Effector CD8-positive, alpha-beta T cell (primary cell): ENCODE measurements at places on chromosomes 1 and 21.

- no peak for DNase-seq
These were observed 6.9 kb downstream of the STYXL2 start for GRCh38 chr1:167100730-167101129.

- no peak for DNase-seq
These were observed 55.5 kb upstream of the PSEN2 start for GRCh38 chr1:226814751-226815537.

DNA sequence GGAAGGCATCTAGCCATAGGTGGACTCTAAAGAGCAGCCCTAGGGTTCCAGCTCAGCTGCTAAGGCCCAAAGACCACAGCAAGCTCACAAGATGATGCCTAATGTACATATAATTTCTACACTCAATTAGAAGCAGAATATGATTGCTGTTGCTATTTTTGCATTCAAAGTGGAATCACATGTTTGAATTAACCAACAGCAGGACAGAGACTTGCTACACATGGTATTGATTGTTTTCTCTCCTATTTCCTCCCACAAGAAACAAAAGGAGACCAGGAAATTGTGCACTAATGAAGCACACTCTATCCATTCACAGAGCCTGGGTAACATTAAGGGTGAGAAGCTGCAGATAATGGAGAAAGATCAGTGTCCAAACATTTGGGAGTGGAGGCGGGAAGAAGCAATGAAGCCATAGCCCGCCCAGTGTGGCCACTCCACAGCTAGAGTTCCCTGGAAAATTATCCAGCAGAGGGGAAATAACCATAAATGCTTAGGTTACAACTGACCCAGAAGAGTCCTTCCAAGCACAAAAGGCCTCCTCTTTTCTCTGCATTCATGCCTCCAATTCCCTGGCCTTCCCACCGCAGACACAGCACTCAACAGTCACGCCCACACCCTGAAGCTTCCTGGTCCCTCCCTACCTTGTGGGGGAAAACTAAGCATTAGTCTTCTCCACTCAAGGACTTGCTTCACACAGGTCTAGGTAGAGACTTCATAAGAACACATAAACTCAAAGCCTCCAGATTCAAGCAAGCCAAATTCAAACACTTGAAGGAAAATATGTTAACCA is 7.5 kb downstream of the CNN3 start:
- no peak for DNase-seq

- DNase-seq: no peak
These were observed 1.8 kb downstream of the CDC42BPA start for GRCh38 chr1:227316456-227316855.

DNA sequence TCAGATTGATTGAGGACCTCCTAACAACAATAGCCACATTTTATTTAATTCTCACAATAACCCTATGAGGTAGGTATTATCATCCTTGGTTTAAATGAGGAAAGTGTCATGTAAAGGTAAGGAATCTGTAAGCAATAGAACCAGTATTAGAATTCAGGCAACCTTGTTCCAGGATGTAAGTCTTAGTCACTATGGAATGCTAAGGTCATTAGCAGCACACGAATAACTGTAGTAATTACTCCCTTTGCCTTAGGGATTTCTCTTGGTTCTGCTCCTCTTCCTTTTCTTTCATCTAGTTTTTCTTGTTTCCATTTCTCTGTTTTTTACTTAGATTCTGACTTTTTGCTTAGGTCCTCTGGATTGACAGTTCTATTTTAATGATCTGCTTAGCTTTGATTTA is 23.1 kb upstream of the ATP6V1G3 start:
- no peak for DNase-seq

GRCh38 chr1:246617156-246617555 is 50.9 kb downstream of the CNST start:
- DNase-seq: no peak

DNA sequence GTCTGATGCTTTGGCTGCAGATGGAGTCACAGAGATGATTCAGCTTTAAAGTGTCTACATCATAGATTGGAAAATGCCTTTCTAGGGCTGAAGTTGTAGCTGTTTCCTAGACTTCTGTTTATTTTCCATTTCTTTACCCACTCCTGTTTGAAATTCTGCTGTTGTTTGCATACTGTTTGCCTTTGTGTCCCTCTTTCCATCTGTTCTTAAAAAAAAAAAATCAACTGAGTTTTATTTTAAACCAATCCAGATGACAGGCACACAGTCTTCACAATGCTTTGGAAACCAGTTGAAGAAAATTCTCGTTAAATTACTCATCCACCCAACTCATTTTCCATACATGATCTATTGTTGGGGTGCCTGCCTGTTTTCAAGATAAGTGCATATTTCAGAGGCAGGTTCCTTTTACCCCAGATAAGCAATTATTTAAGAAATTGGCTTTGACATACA is 245.9 kb downstream of the DISC1 start:
- no peak for DNase-seq

DNA sequence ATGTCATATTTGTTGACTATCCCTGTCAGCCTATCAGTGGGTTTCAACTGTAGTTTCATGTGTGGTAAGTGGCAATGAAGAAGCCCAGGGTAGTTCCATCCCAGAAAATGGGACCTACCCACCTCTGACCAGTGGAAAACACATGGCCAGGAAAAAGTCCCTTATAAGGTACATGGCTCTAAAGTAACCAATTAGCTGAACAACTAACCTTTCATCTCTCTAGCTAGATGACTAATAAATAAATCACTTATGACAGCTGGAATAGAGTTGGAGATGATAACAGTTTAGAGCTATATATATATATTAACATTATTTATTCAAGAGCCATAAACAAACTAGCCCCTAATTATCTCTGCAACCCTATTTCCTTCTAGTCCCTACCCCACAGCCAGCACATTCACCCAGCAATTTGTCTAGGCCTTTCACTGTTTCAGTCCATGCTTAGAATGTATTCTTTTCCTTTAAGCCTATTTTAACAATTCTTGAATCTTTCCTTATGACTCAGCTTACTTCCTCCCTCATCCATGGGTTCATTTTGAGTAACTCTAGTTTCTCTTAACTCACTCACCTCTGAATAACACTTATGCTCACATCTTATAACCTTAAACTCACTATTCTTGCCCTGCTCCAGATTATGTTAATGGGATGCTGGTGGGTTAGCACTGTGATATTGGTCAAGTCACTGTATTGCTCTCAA is 83.7 kb downstream of the TNFSF18 start:
- no peak for DNase-seq

- DNase-seq: no peak
These were observed 40.6 kb downstream of the KCNA2 start for GRCh38 chr1:110565565-110565964.
